Lung (tissue), 17 donors: ENCODE measurements at places on chromosomes 11 and 22.

DNA sequence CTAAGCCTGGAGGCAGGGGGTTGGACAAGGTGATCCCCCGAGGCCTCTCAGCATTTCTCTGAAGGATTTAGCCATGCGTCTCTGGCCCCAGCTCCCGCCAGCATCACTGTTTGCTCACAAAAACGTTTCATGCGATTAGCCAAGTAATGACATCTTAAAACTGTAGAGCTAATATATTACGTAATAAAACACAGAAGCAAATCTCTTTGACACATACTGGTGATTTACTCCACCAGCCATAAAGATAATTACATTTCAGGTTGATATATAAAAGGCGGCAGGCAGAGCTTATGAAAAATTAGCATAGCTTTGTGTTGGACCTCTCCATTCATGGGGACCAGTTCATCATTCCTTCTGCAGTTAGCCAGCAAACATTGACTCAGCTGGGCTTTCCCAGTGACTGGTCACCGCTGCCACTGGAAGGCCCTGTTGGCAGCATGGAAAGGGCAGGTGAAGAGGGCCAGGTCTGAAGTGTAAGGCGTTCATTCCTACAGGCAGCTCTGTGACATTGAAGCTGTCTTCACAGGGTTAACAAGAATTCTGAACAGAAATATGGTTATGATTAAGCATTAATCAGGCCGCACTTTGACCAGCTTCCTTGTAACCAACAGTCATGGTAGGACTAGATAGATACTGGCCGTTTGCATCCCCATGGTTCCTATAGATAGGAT is 150.3 kb downstream of the NECTIN1 start:
- no peak for DNase-seq

GRCh38 chr11:30128269-30128932 is 102.4 kb upstream of the FSHB start:
- no peak for DNase-seq

DNA sequence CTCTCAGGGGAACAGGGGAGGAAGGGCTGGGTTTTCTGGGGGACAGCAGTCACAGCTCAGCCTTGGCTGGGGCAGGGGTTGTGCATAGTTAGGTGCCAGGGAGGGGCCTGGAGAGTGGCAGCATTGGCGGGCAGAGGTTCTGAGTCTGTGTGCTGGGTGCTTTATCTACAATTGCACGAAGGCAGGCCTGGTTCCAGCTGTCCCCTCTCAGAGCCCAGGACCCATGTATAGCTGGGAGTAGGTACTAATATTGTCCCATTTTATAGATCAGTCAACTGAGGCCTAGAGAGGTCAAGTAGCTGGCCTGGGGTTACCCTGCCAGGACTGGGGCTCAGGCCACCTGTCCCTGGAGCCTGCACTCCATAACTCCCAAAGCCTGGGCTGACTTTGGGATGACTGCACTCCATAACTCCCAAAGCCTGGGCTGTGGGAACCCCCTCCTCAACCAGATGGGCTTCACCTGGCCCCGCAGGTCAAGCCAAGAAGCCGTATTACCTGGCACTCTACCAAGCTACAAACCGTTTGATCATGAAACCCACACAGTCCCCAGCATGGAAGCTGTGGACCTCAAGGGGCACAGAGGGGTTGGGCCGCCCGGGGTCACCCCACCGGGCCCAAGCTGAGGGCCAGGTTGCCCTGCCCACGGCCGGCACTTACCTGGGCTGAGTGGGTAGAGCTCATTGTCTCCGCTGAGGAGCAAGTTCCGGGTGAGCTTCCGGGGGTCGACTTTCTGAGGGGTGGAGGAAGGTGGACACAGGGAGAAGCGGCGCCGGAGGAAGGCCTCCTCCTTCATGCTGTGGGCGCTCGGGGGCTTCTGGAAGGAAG is 36.5 kb downstream of the OSBPL5 start:
- DNase-seq = peak; percentile 10

GRCh38 chr11:113670831-113671215 is 35.3 kb downstream of the TMPRSS5 start:
- DNase-seq = no peak

GRCh38 chr11:125514336-125515101 is 18.5 kb upstream of the FEZ1 start:
- no peak for DNase-seq

DNA sequence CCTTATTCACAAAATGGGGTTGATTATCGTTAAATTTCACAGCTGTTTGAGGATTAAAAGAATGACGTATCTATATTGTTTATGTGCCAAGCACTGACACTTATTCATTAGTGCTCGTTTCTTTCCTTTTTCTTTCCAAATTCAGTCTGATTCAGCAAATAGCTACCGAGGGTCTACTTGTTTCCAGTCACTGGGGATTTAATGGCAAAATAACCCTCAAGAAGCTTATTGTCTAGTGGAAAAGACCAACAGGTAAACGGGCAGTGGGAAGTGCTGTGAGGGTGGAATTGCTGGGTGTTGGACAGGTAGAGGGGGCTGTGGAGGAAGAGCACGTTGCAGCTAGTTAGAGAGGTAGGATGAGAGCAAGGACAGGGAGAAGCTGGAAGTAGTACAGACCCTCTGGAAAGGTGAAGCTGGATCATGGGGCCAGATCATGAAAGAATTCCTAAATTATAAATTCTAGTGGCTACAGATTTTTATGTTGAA is 48.3 kb upstream of the BIRC3 start:
- no peak for DNase-seq

GRCh38 chr11:27926486-27926885 is 181.5 kb downstream of the KIF18A start:
- DNase-seq = no peak

GRCh38 chr22:44907765-44908737 is 101.8 kb downstream of the PHF21B start:
- DNase-seq = no peak

- peak; percentile 88 for DNase-seq
These were observed 11.1 kb downstream of the TXN2 start for GRCh38 chr22:36470162-36470993.

- DNase-seq = no peak
These were observed 45.6 kb downstream of the TRMU start for GRCh38 chr22:46381142-46381541.

- peak; percentile 44 for DNase-seq
These were observed 33.2 kb upstream of the TCF20 start for GRCh38 chr22:42303396-42304323.

DNA sequence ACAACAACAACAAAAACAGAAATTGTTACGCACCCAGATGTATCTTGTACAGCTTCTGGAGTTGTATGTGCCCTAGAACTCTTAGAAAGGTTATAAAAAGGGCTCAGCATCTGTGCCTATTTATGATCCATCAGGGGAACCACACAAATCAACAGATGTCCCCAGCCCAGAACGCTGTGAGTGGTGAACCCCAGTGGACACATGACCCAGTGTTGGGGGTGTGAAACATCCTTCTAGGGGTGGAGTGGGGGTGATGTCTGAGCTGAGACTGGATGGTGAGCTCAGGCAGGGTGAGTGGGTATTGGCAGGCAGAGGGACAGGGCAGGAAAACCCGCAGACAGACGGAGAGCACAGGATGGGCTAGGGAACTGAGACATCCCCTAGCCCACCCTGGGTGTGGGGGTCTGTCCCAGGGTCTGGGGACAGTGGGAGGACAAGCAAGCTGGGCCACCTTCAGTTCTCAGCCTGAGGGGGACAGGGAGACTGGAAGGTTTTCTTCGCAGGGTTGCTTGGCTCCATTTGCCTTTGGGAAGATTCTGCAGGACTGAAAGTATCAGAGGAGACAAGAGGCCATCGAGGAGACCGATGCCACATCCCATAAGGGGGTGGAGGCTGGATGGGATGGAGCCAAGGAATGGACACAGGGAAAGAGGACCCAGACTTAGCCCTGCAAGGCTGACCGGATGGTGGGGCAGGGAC is 5.8 kb upstream of the EMID1 start:
- DNase-seq = no peak

GRCh38 chr11:111870522-111870885 is 877 bp downstream of the ALG9 start:
- DNase-seq = no peak

GRCh38 chr11:44658506-44658850 is 68.3 kb upstream of the TSPAN18 start:
- DNase-seq = no peak

GRCh38 chr11:75280227-75280701 is 39.7 kb downstream of the TPBGL start:
- peak; percentile 85 for DNase-seq

- DNase-seq = no peak
These were observed 15.7 kb upstream of the ANO5 start for GRCh38 chr11:22177186-22177585.
